ENCODE measurements at places on chromosomes 16 and 17. TPM values are rescaled to one million over a fixed set of nuclear protein-coding genes. Genes with fewer than 3 reads are reported as not detected.

The KCNH4 gene
- not detected for total RNA-seq

The MSL1 gene
- 32.4 TPM for total RNA-seq

The SLC4A1 gene
- not detected for total RNA-seq

The TP53TG3C gene
- not detected for total RNA-seq

The GAS2L2 gene
- not detected for total RNA-seq

The SDR42E2 gene
- total RNA-seq: not detected

The CNGB1 gene
- total RNA-seq: not detected

The GINS2 gene
- total RNA-seq: 1.8 TPM

The KRTAP9-8 gene
- not detected for total RNA-seq

The CD300LG gene
- total RNA-seq: not detected

The CACNG3 gene
- total RNA-seq: not detected

The LRRC59 gene
- 72.4 TPM for total RNA-seq

The ACSM2A gene
- total RNA-seq: 0.13 TPM

The LRRC46 gene
- total RNA-seq: not detected

The HOXB4 gene
- total RNA-seq: 4.1 TPM

The PLLP gene
- total RNA-seq: 9.6 TPM
